ENCODE measurements at places on chromosomes 1 and 21.

GRCh38 chr1:151007853-151008243, 401 bp upstream of the PRUNE1 start:
- no peak for DNase-seq

- DNase-seq, result peak; percentile 18
Observed at GRCh38 chr21:45302082-45303061, 14.7 kb upstream of the POFUT2 start.

DNA sequence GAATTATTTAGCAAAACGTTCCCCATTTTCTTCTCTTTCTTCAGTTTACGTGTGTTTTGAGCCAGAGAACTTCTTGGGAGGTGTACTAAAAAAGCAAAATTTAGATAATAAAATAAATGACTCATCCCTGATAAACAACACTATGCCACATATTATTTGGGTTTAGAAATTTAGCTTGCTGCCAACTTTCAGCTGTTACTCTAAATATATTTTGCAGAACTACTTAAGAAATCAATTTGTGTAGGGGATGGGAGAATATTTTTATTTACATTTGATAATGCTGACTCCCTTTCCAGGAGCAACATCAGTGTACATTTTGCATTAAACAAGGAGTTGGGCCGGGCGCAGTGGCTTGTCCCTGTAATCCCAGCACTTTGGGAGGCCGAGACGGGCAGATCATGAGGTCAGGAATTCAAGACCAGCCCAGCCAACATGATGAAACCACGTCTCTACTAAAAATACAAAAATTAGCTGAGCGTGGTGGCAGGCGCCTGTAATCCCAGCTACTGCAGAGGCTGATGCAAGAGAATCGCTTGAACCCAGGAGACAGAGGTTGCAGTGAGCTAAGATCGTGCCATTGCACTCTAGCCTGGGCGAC, 151.4 kb upstream of the ZRANB2 start:
- DNase-seq, result no peak

GRCh38 chr1:63674238-63674864, 81.1 kb downstream of the PGM1 start:
- DNase-seq, result no peak

- peak; percentile 24 for DNase-seq
Observed at GRCh38 chr1:51234721-51235425, 1.2 kb upstream of the RNF11 start.

DNA sequence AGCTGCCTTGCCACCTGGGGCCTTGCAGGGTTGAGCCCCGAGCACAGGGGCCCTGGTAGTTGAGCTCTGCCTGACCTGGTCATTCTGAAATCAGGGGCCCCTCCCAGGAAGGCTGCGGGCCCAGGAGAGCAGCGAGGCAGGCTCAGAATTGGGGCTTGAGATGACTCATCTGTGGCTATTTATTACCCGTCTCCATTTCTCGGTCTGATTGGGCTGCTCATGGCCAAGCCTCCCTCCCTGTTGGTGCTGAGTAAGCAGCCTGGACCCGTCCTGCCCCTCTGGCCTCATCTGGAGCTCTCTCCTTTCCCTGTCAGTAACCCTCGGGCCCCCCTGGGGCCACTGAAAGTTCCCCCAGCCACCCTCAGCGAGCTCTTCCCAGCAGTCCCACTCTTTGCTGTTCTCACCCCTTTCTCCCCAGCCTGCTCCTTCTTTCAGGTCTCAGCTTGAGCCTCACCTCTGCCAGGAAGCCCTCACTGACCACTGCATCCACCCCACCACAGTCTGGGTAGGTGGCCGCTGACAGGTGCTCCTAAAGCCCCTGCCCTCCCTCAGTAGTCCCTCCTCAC, 11.0 kb upstream of the TNFRSF8 start:
- DNase-seq, result no peak

DNA sequence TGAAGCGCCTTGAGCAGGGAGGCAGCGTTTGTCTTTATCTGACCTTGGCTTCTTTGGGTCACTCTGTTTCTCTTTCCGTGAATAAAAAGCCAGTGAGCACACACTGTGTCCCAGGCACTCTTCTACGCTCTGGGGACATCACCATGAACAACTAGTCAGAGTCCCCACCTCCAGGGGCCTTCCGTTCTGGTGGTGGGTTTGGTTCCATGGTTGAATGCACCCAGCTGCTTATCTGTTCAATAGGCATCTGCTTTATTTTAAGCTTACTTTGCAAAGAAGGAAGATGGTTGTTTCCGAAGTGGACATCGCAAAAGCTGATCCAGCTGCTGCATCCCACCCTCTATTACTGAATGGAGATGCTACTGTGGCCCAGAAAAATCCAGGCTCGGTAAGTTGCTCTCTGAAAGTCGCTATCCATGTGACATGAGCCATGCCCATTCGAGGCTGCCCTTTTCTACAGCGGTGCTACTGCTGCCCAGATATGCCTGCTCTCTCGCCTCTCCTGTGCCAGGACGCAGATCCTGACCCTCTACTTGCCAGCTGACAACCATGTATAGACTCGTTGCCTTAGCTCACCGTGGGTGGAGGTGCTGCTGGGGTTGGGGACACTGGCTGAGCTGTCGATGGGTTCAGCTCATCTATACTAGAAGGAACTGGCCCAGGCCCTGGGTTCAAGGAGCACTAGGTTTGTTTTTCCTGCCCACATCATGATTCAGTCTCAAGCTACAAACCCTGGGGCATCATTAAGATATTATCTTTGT, 5.9 kb downstream of the MX1 start:
- DNase-seq, result no peak

DNA sequence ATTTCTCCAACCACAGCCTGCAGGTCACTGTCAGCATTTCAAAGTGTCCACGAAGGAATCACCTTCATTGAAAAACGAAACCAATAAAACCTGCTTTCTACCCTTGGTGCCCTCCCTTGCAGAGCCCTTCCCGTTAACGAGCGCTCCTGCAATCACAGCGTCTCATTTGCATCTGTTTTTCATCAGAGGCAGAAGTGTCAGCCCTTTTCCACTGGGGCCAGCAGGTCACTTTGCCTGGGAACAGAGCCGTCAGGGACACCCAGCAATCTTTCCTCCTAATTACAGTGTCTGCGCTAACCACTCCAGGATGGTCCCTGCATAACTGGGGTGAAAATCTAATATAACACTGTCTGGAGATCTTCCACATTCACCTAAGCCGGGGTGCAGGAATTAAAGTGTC, 85.3 kb downstream of the PSMG1 start:
- DNase-seq, result no peak

DNA sequence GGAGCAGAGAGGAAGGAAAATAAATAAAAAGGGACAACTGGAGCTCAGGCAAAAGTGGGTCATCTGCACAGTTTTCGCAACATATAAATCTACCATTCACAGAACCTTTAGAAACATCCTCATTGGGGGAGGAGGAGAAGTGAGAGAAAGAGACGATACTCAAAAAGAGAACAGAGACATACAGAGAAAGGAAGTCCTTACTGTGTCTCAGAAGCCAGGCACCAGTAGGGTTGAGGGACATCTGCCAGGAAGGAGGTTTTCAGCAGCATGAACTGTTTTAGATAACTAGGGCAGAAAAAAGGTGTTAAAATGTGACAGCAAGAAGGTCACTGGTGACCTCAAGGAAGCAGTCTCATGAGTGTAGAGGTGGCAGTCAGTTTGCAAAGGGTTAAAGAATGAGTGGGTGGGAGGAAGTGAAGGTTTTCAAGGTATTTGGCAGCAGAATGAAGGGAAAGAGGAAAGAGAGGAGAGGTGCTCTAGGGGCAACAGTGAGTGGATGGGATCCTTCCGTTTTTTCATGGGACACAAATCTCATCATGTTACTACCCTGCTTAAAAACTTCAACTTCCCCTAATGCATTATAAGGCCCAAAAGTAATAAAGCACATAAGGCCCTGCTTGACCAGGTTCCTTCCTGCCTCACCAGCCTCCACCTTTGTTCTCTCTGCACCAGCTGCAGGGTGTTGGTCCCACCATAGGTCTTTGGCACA, 9.5 kb downstream of the JAK1 start:
- DNase-seq, result no peak

DNA sequence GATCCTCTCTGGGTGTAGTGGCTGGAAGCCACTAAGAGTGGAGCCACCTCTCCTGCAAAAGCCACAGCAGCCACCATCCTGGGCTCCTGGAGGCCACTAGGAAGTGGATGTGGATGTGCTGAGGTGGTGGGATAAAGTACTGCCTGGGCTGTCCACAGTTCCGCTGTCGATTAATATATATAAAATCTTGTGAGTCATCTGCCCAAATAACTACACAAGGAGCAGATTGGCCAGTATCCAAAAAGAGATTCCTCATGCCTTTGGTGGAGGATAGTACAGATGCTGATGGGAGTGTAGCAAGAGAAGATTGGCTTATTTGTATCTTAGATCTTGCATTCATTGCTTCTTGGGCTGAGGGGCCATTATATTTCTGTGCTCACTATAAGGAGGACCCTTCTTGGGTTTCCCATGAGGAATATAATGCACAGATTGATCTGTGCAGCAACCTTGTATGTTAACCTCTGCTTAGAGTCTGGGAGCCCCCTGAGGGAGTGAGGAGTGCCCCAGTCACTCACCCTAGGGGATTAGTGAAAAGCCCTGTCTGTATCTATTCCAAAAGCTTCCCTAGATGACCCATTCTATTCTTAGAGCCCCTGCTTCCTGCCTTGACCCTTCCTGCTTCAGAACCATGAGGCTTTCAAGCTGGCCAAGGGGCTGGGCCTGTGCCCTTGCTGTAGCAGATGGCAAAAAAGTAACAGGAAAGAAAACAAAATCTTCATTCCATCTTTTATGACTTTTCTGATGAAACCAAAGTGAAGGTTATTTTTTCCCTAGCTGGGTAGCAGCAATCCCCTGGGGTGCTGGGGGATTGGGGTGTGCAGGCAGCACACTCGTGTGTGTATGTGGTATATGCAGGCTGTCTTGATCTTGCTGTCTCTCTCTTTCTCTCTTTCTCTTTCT, 31.7 kb downstream of the RCSD1 start:
- no peak for DNase-seq

- no peak for DNase-seq
Observed at GRCh38 chr1:39490596-39491145, 765 bp upstream of the BMP8A start.

DNA sequence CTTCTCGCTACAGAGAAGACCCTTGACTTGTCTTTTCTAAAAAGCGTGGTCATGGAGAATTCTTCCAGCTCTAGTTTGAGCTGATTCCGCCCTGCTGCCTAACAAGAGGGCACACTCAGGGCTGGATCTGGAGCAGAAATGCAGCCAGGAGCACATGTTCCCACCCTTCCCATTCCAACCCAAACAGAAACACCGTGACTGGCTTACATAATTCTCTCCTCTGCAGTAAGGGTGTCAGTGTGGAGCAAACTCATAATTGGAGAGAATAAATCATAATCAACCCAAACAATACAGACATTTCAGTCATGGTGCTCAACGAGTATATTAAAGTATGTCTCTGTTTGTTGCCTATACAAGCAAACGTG, 34.5 kb downstream of the CTNNBIP1 start:
- DNase-seq, result no peak

DNA sequence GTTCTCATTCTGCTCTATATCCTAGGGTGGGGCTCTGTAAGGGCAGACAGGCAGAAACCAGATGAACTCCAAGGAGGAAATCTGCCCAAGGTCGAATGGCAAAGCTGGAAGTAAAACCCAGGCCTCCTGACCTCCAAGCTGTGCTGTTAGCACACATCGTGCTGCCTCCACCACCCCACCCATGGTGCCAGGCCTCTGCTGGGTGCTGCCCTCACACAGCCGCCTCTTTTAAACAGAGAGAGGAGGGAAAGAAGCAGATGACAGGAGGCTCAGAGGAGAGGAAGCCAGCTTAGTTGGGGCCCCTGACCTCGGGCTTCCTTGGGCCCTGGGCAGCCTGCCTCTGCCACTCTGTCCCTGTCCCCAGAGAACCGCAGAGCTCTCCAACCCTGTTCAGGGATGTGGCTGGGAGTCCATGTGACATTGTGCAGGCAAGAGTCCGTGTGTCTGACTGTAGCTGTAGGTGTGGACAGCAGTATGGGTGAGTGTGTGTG, 1.1 kb downstream of the SYNC start:
- DNase-seq, result no peak

- DNase-seq, result no peak
Observed at GRCh38 chr1:206429421-206429820, 40.9 kb upstream of the IKBKE start.

DNA sequence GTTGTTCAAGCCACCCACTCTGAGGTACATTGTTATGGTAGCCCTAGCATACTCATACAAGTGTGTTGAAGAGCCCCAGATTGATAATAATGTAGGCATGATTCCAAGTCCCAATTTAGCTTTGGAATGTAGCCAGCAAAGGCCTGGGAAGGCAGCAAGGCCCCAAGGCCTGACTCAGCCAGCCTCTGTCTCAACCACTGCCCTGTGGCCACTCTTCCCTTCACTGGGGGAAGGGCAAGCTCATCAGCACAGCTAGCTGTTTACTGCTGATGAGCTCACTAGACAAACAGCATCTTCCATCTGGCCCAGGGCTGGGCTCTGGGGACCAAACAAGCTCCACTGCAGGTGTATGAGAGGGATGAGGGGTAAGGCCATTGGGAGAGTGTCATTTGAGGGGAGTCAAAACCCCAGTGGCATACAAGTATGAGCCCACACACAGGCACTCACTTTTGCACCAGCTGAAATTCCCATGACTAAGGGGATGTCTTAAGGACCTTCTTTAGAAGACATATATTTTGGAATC, 2.2 kb upstream of the IRF6 start:
- DNase-seq, result no peak

DNA sequence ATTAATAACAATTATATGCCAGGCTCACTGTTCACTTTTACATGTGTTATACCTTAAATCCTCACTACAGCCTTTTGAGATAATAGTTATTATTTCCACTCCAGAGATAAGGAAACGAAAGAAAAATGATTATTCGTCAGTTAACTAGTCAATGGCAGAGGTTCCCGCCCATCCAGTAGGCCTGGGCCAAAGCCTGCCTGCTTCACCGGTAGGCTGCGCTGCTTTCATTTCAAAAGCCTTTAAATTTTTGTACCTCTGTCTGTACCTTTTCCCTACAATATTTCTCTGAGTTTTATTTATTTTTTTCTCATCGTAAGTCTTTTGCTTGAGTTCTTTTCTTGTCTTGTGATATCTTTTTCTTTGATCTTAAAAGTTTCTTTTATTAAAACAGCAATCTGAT, 3.6 kb downstream of the GPR52 start:
- no peak for DNase-seq
